ENCODE measurements at places on chromosomes 1 and 21. TPM values are rescaled to one million over a fixed set of nuclear protein-coding genes. Genes with fewer than 3 reads are reported as not detected.

The SLC39A1 gene
- total RNA-seq: 115 TPM

The ATPAF1 gene
- total RNA-seq: 38.4 TPM

The KIF14 gene
- total RNA-seq: 3.6 TPM

The OLIG2 gene
- total RNA-seq: not detected

The ZNF684 gene
- total RNA-seq: 5.0 TPM

The TLR5 gene
- 0.08 TPM for total RNA-seq

The LCE1D gene
- total RNA-seq: not detected

The HES2 gene
- total RNA-seq: 0.08 TPM

The SLC26A9 gene
- total RNA-seq: not detected

The S100A1 gene
- total RNA-seq: not detected

The NBPF6 gene
- total RNA-seq: not detected

The TRAF3IP3 gene
- 0.26 TPM for total RNA-seq

The SH3BGR gene
- total RNA-seq: 4.3 TPM

The CELA3A gene
- 0.56 TPM for total RNA-seq

The DPT gene
- 0.24 TPM for total RNA-seq

The LRRIQ3 gene
- 0.91 TPM for total RNA-seq

The IQCC gene
- 4.6 TPM for total RNA-seq

The MFAP2 gene
- total RNA-seq: 35.5 TPM

The ANGPTL3 gene
- total RNA-seq: not detected

The RSRP1 gene
- 10.1 TPM for total RNA-seq

The PLEKHO1 gene
- total RNA-seq: 55.6 TPM

The KRTAP13-3 gene
- total RNA-seq: not detected

The CD160 gene
- total RNA-seq: not detected

The SLC45A3 gene
- 2.6 TPM for total RNA-seq
